RCC 7860 (cell line): ENCODE measurements at places on chromosomes 13 and 19.

DNA sequence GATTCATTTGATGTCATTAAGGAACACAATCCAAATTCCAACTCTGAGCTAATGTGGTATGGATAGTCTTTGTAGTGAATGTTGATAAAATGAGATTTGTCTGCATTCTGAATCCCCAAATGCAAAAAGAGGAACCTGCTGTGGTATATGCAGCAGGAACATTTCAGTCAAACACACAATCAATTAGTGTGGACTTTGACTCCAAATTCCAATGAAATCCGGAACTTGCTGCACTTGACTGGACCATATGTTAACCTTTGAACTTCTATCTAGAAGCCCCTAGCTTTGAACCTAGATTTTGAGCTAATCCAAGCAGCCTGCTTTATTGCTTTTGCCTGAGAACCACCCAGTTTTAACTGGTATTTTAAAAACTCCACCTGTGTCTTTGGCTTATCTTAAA lies 341.3 kb downstream of the SPRY2 start:
- DNase-seq = no peak

DNA sequence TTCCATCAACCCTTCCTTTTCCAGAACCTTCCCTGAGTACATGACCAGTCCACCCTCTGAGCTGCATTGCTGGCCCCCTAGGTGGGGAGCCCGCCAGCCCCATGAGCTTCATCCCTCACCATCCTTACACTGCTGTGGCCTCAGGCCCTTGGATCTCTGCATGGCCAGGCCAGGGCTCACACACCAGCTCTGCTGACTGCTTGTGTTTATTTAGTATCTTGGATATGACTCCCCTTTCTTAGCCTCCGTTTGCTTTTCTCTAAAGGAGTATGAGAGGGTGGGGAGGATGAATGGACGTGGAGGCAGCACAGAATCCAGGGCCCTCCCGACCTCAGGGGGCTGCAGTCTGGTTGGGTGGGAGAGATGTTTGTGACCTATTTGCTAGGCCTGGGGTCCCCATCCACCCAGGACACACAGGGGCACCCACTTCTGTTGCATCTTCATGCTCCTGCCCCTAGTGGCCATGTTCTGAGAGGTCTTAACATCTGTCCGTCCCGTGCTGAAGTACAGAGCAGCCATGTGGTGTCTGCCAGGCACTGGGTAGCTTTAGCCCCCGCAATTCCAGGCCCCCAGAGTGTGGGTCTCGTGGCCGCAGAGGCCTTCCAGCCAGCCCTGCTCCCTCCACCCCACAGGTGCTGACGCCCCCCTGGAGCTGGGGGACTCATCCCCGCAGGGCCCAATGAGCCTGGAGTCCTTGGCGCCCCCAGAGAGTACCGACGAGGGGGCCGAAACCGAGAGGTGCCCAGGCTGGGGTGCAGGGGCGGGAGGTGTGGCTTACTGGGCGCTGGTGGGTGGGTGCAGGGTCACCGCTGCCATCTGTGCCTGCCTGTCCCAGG lies 13.0 kb downstream of the ARHGEF1 start:
- no peak for DNase-seq

GRCh38 chr13:103607995-103608394 lies 541.8 kb upstream of the SLC10A2 start:
- no peak for DNase-seq

- DNase-seq = peak; percentile 67
These were observed 20.1 kb downstream of the WTIP start for GRCh38 chr19:34501339-34502320.

DNA sequence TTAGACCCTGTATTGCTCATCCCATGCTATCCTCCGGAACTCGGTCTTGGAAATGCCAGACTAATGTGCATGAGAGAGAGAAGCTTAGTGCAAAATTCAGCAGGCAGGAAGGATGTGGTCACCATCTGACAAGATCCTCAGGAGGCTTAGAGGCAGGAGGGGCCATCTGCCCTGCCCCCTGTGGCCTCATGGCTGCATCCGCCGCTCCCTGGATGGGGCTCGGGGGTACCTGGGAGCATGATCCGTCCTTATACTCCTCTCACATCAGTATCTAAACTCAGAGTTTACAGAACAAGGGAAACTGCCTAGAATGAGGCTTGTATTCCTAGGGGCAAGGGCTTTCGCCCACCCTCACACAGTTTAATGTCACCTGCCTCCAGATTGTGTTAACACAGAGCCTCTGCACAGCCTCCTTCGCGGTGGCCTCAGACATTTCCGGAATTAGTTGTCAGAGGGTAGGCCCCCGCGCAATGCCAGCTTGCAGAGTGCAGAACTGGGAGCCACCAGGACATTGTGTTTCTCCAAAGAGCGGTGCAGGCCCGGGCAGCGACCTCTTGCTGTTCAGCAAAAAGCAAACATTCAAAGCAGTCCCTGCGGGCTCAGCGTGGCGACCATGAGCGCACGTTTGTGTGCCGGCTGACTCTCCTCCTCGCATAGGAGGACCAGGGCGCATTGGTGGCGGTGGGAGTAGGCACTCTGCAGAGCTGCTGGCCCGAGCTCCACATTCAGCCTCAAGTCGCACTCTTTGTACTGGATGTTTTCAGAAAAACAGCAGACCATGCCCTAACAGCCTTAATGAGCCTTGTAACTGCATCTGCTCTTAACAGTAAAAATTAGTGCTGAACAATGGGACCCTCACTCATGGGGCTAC lies 39.1 kb downstream of the GPR12 start:
- no peak for DNase-seq

DNA sequence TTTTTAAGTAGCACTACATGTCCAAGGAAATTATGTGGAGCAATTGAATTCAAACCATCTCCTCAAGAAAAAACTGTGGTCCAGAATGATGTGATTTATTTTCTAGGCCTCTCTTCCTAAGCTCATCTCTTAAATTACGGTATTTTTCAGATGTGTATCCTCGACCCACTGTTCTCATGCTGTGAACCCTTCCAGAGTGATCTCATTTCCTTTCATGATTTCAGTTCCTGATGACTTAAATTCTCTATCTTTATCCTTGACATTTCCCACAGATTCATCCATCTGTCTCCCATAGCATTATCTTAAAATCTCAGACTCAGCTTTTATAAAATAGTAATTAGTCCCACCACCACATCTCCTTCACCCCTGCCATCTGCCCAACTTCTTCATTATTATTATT lies 117.6 kb upstream of the SPRY2 start:
- DNase-seq = no peak

DNA sequence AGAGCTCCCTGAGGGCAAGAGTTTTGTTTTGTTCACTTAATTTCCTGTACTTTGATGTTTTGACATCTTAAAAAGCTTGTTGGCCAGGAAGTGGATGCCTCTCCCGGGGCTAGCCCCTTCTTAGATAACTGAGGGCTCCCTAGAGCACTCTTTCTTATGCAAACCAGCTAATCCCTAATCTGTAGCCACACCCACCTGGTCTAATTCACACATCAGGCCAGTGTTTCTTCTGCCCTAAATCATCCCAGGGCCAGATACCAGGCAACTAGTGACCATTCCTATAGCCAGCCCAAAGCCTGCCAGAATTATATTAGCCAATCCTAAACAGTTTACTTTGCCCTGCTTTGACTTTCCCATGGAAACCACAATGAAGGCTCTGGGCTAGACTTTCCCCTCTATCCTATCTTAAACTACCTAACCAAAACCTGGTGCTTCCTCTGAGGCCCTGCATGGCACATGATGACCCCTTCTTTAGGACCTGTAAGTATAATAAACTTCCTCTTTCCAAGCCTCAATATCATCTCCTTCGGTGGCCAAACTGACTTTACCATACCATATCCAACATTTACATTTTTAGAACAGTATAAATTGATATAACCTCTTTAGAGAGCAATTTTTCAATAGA lies 24.8 kb downstream of the WBP4 start:
- no peak for DNase-seq
